HS-5 (cell line): ENCODE measurements at places on chromosomes 11 and 22.

- DNase-seq, result no peak
Observed at GRCh38 chr11:31355817-31356216, 13.7 kb downstream of the DCDC1 start.

DNA sequence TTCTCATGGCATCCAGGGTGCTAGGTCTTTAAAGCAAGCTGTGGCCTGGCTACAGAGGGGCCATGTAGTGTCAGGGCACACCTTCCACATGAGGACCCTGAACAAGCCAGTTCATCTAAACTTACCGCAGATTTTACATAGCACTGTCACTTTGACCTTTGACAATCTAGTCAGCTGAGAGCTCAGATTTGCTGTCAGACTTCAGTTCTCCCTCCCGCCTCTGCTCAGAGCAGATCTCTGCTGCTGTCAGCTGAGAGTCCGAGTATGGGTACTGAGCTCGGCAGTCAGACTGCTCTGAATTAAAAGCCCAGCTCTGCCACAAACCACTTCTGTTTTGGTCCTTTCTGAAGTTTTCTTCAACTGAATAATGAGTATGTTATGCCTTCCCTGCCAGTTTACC is 507.1 kb downstream of the SOX6 start:
- no peak for DNase-seq

DNA sequence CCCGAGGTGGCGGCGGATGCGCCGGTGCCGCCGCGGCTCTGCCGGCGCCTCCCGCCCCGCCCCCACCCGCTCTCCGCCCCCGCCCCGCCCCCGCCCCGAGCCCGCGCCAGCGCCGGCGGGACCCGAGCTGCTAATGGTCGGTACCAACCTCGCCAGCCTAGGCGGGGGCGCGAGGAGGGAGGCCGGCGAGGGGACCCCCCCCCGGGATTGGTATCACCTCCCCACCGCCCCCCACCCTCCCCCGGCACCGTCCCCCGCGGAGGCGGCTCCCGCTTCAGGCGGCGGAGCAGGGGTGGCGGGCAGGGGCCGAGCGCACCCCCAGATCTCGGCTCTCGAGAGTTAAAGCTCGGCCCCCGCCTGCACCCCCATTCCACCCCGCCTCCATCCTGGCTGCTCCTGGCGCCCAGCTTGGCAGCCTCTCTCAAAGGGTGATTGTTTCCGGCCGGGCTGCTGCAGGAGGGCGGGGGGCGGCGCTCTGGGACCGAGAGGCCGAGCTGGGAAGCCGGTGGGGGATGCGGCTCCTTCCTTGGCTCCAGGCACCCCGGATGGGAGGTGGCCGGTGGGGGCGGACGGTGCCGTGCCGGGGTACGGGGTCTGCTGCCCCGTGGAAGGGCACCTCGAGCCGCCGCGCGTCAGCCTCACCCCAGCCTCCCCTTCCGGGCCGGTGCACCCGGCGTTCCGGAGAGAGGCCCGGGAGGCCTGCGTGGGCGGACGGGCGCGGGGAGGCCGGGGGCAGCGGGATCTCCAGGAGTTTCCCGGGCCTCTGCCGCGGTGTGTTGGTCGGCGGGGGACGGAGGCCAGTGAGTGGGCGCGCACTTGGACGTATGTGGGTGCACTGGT is at the start of gene B3GAT1:
B3GAT1 (minus strand) TSS at position 40 of the 840 bp plus-strand sequence. CDS start 24,583 bp downstream, outside the sequence.
- DNase-seq, result no peak

DNA sequence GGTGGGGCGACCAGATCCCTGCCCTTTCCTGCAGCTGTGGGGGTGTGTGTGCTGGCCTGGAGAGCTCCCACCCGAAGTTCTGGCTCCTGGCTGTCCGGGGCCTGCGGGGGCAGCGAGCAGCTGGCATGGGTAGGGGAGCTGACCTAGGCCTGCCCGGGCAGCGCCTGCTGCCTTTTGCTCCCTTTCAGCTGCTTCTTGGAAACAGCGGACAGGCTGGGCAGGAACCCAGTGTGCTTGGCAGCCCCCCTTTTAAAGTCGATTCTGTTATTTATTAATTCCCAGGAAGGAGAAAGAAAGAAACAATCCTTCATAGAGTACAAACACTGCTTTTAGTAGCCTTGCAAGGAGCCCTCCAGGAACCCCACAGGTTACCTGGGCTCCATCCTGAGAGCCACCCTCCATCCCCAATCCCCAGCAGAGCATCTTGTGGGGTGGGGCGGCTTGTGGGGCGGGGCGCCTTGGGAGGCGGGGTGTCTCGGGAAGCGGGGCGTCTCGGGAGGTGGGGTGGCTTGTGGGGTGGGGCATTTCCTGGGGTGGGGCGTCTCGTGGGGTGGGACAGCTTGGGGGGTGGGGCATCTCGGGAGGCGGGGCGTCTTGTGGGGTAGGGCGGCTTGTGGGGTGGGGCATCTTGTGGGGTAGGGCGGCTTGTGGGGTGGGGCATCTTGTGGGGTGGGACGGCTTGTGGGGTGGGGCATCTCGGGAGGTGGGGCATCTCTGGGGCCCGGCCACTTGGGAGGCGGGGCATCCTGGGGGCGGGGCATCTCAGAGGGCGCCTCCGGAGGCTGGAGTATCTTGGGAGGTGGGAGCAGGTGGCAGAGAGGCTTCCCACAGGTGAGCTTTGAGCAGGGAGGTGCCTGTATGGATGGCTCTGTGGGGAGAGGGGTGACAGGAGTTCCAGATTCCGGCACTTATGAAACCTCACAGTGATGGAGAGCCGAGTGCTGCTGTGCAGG is 7.0 kb downstream of the CD81 start:
- no peak for DNase-seq

- DNase-seq, result no peak
Observed at GRCh38 chr22:49247194-49247924, 580.3 kb downstream of the BRD1 start.

DNA sequence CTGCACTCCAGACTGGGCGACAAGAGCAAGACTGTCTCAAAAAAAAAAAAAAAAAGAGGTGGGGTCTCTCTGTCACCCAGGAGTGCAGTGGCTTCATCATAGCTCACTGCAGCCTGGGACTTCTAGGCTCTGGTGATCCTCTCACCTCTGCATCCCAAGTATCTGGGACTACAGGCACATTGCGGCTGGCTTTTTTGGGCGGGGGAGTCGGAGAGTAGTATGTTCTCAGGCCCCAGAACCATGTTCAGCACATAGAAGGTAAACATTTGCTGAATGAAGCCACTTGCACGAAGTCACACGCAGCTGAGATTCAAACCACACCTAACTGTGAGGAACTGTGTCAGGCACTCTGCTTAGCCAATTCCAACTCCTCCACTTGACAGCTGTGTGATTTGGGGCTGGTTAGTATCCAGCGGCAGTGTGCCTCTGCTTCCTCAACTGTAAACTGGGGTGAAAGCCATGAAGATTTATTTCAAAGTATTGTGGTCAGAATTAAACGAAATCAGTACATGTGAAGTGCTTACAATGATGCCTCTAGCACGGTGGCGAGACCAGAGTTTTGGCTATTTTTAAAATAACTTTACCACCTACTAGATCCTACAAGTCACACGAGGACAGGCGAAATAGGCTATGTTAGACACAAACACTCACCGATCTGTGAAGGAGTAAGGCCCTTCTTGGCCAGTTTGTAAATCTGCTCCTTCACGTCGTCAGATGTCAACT is 789 bp downstream of the RPS13 start:
- DNase-seq, result no peak

- DNase-seq, result peak; percentile 68
Observed at GRCh38 chr11:126647735-126648134, 292.2 kb downstream of the ST3GAL4 start.

- peak; percentile 73 for DNase-seq
Observed at GRCh38 chr11:132844956-132845696, 687.2 kb downstream of the OPCML start.
